ENCODE measurements at places on chromosomes 7 and 10.

DNA sequence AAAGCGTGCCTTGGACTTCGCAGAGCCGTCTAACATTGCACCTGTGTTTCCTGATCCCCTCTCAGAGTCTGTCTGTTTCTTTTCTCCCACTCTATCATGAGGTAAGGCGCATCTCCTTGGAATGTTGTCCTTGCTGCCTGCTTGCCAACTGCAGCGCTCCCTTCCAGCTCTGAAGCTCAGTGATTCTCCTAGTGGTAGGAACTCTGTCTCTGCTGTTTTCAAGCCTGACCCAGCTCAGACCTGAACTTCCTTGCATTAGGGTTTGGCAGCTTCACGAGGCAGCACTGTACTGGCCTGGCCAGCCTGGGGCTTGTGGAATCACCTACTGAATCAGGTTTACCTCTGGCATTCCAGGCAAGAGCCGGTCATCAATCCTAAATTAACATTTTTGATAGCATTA, 123.9 kb downstream of the CREB5 start:
- peak; percentile 59 for DNase-seq

GRCh38 chr7:25495342-25496250, 267.3 kb upstream of the NPVF start:
- no peak for DNase-seq

- DNase-seq: no peak
Measured at GRCh38 chr7:108660465-108660864, 90.8 kb downstream of the DNAJB9 start.

- DNase-seq: no peak
Measured at GRCh38 chr7:152762056-152762455, 2.5 kb downstream of the ACTR3B start.

DNA sequence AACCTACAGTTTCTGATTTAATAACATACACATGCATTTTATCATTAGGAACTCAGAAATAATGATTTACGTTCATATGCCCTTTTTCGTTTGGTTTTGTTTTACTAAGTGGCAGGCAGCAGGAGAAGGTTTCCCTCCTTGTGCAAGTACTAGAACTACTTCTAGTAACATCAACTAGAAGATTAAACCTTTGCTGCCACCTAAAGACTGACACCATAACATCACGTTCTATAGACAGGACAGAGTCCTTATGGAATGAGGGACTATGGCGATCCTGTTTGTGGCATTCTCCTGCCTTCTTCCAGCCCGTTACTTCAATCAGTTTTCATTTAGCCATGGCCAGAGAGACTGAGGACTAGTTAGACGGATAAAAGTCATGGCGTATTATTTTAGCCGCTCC, 53.2 kb downstream of the GAD2 start:
- DNase-seq: no peak

- DNase-seq: peak; percentile 55
Measured at GRCh38 chr10:6014241-6014761, 37.0 kb upstream of the IL15RA start.

Measured in WTC11 (cell line).